ENCODE measurements at places on chromosomes 5 and 9.

- no peak for DNase-seq
Observed at GRCh38 chr5:85865296-85865695, 752.4 kb upstream of the COX7C start.

DNA sequence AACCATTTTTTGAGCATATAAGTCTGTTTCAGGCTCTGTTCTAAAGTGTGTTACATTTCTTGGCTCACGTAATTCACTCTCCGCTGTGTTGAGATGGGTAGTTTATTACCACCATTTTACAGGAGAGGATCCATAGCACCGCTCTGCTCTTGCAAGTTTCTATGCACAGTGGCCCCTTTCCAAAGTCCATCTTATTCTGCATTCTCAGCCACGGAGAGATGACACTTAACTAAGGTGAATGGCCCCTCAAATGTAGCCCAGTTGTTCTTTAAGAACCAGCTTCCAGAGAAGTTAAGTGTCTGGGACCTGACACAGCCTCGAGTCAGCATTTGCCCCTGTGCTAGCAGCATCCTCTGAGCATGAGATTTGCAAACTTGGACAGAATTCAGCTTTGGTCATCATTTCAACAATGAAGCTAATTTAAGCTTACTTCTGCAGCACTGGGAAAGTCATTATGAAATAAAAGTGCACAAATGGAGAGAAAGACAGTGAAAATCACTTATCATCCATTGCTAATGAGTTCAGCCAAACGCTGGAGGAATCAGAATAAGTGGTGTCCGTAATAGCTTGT, 61.9 kb downstream of the FAM78A start:
- DNase-seq = no peak

DNA sequence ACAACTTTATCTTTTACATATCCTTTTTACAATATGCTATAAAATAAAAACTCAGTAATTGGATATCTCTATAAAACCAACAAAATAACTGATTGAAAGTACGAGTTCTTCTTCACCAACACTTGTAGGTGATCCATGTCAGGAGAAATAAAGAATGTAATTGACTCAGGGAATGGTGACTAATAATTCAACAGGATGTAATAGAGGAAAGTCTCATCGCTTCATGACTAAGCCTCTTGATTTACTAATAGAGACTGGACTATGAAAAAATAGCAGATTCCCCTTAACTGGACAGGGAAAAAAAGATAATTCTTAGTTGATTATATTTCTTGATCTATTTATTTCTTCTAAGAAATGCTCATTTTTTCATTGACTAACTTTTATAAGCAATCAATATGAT, 507.7 kb upstream of the PTGER4 start:
- DNase-seq = peak; percentile 87

- peak; percentile 48 for DNase-seq
Observed at GRCh38 chr9:15231788-15232635, 75.0 kb downstream of the TTC39B start.

- peak; percentile 77 for DNase-seq
Observed at GRCh38 chr5:126450346-126450745, 27.1 kb downstream of the GRAMD2B start.

DNA sequence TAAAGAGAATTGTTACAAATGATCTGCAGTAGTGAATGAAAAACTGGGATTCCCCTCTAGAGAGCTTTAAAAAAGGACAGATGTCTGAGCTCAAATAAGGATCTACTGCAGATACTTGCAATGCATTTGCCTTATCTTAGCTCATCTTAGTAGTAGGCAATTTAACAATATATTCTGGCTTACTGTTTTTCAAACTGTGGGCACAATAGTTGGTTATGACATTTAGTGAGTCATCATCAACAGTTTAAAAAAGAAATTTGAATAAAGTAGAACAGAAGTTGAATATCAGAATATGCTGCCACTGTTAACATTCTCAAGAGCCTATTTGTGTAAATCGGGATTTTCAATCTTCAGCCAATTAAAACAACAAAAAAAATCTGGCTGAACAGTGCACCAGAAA, 6.7 kb upstream of the CAST start:
- DNase-seq = peak; percentile 51

- DNase-seq = no peak
Observed at GRCh38 chr5:150508277-150508640, 328 bp downstream of the NDST1 start.

GRCh38 chr5:66368811-66369210, 224.7 kb downstream of the SREK1 start:
- DNase-seq = no peak

DNA sequence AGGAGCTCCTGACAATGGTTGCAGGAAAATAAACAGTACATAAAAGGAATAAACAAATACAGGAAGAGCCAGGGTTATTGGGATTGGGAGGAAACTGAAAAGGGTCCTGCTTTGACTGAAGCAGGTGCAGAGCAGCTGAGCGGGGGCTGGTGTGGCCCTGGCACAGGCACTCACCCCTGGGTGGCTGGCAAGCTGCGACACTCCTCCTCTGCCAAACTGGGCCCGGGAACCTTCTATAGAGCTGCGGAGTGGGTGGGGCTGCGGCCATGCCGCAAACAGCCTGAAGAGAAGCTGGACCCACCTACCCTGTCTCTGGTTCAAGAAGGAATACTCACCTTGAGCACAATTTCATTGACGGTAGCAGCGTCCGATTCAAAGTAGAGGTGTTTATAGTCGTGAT, 182.5 kb downstream of the GAPVD1 start:
- DNase-seq = no peak

DNA sequence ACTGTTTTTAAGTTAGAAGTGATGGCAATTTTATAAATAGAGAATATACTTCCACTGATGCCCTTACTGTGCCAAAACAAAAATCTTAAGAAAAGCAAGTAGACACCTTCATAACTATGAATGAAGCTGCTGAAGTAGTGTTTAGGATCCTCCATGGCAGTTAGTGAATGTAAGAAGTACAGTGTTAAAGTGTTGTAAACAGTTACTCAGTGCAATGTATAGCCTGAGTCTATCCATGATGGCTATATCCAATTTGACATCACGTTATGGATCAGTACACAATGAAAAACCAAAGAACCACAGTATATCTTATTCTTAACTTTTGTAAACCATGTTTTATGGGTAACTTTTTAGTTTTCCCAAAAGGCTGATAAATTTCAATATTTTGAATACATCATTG, 7.1 kb downstream of the CCNG1 start:
- DNase-seq = no peak

- DNase-seq = no peak
Observed at GRCh38 chr9:18676525-18676924, 202.6 kb downstream of the ADAMTSL1 start.

DNA sequence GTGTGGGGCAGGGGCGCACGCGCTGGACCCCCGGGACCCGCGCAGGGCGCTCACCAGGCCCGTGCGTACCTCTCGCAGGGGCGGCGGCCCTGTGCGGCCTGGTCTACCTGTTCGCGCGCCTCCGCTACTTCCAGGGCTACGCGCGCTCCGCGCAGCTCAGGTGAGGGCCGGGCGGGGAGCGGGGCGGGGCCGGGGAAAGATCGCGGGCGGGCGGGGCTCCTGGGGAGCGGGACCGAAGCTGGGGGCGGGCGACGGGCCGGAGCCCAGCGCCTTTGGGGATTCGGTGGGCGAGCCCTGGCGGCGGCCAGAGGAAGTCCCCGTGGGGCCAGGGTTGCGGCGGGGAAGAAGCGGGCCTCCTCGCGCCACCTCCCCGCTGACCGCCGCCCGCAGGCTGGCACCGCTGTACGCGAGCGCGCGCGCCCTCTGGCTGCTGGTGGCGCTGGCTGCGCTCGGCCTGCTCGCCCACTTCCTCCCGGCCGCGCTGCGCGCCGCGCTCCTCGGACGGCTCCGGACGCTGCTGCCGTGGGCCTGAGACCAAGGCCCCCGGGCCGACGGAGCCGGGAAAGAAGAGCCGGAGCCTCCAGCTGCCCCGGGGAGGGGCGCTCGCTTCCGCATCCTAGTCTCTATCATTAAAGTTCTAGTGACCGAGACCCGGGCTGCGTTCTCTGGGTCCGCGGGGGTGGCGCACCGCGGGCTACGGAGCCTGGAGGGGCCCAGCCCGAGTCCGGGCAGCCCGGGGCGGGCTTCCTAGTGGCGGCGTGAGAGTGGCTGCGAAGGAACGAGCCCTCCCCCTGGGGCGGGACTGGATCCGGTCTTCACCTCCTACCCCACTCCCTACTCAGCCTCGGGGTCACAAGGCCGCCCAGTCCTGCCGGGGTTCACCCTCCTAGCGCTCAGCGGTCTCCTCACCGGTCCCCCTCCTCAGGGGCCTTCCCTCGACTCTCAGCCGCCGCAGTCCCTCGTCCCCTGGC, 2.4 kb downstream of the LTC4S start:
- peak; percentile 87 for DNase-seq

DNA sequence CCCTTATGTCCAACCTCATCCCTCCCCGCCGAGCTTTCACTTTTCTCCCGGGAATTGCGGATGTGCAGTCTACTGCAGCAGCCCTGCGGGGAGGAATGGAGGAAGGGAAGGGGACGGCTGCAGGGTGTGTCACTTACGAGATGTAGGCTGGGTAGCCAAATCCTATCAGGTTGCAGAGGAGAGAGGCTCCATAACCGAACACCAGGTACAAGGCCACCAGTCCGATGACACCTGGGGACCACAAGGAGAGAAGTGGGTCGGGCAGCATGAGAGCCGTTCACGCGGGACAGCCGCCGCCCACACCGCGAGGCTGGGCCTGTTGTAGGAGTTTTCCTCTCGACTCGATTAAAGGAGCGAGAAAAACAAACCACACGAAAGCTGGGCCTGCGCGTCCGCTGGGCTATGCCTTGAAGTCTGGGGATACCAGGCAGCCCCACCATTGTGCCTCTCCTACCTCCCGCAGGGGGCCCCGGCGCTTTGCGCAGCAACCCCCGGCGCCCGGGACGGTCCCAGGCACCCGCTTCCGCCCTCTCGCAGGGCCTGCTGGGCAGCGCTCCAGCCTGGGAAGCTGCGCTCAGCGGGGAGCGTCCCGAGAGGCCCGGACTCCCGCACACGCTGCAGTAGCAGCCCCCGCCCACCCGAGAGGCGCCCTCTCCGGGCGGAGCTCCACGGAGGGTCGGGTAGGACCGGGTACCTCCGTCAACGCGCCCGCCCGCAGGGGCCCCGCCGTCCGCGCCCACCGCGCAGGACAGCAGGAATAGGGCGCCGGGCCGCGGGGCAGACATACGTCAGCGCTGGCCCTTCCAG, 798 bp downstream of the REEP5 start:
- peak; percentile 60 for DNase-seq

GRCh38 chr9:35227284-35227683, 65.5 kb downstream of the UNC13B start:
- no peak for DNase-seq

DNA sequence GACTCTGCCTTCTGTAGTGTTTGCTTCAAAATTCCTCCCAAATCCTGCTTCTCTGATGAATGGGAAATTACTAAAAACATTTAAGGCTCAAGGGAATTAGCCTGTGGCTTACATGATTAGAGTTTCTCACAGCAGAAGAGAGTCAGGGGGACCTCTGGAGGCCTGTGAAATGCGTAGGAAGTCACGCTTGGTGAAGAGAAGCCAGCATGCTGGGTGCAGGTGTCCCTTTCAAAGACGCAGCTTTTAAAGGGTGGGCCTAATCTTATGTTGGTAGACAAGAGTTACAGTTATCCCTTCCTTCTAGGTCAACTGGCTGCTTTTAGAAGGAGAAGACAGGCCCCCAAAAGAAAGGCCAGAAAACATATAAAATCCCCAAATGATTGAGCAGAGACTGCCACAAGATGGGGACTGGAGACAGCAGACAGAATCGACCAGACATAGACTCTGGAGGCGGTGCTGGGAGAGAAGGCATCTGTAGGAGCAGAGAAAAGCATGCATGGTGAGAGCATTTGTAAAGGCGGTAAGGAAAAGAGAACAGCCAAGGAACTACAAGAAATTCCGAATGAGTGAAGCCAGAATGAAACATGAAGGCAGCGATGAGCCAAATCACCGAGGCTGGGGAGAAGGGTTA, 42.3 kb downstream of the B4GALT1 start:
- DNase-seq = no peak

- DNase-seq = no peak
Observed at GRCh38 chr5:59128646-59129290, 545.9 kb downstream of the RAB3C start.

- DNase-seq = no peak
Observed at GRCh38 chr9:86846656-86847055, 100.7 kb downstream of the GAS1 start.

- DNase-seq = no peak
Observed at GRCh38 chr9:121811140-121811539, 159.7 kb downstream of the DAB2IP start.

DNA sequence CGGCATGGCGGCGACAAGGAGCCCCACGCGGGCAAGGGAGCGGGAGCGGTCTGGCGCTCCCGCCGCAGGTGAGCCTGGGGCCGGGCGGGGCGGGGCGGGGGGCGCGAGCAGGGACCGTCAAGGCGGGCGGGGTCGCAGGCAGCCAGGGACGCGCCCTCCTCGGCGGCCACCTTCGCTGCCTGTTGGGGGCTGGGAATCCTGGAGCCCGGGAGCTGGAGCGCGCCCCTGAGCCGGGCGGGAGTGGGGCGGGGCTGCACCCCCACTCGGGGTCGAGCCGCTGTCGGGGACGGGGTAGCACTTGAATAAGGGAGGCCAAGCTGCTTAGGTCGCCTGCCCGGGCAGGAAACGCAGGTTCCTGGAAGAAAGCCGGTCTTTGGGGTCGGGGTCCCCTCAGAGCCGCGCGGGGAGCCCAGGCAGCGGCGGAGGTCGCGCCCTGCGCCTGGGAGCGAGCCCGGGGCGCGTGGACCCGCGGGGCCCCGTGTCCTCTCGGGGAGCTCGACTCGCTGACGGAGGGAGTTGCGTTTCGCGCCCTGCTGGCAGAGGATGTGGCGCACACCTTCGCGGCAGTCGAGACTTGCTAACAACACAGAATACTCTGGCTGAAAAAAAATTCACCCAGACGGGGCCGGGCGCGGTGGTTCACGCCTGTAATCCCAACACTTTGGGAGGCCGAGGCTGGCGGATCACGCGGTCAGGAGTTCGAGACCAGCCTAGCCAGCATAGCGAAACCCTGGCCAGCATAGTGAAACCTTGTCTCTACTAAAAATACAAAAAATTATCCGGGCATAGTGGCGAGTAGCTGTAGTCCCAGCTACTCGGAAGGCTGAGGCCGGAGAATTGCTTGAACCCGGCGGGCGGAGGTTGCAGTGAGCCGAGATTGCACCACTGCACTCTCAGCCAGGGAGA, 552 bp downstream of the OTULINL start:
- peak; percentile 49 for DNase-seq
